ENCODE measurements at places on chromosomes 16 and 17. TPM values are rescaled to one million over a fixed set of nuclear protein-coding genes. Genes with fewer than 3 reads are reported as not detected.

GLP2R gene
- total RNA-seq = not detected

NECAB2 gene
- total RNA-seq = 4.4 TPM

DNA sequence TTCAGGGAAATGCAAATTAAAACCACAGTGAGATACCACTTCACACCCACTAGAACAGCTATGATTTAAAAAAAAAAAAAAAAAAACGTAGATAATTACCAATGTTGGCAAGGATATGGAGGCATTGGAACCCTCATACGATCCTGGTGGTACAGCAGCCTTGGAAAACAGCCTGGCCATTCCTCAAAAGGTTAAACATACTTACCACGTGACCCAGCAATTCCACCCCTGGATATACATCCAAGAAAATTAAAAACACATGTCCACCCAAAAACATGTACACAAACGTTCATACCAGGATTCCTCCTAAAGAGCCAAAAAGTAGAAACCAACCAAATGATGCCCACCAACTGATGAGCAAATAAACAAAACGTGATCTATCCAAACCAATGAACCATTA is 68.1 kb downstream of the GAS7 start:
- DNase-seq = no peak

DNA sequence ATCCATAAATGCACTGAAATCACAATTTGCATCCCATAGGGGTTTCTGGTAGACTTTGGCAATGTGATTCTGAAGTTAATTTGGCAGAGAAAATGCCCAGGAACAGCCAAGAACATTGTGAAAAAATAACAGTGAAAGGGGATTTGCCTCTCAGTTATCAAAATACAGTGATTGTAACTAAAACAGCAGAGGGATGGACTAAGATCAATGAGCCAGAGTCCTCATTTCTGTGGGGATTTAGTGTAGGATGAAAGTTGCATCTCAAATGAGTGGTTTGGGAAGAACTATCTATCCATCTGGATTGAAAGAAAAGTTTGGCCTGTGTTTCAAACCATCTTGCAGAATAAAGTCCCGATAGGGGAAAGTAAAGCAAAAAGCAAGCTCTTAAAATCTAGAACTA is 28.1 kb downstream of the MYBBP1A start:
- no peak for DNase-seq

CAVIN1 gene
- 24.6 TPM for total RNA-seq

GRCh38 chr17:3594976-3595375 is 14.2 kb downstream of the TRPV1 start:
- no peak for DNase-seq

GRCh38 chr17:2453866-2454265 is 53.0 kb upstream of the MNT start:
- DNase-seq = no peak

- no peak for DNase-seq
Measured at GRCh38 chr17:60170835-60171752, 21.3 kb downstream of the CA4 start.

FBXO39 gene
- not detected for total RNA-seq

UBB gene
- total RNA-seq = 1,216 TPM

DNA sequence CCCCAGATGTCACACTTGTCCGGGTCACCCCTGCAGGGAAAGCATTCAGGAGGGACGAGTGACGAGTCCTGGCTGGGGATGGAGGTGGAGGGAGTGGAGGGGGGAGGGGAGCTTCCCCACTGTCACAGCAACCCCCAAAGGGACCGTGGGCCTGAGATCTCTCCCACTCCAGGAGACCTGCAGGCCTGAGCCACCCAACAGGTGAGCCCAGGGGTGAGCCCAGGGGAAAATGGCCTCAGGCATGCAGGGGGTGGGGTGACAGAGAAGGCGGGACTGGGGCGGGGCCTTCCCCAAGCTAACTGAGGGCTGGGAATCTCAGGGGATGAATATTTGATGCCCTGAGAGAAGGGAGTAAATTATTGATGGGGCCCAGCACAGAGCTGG is 2.4 kb downstream of the USH1G start:
- no peak for DNase-seq

DNA sequence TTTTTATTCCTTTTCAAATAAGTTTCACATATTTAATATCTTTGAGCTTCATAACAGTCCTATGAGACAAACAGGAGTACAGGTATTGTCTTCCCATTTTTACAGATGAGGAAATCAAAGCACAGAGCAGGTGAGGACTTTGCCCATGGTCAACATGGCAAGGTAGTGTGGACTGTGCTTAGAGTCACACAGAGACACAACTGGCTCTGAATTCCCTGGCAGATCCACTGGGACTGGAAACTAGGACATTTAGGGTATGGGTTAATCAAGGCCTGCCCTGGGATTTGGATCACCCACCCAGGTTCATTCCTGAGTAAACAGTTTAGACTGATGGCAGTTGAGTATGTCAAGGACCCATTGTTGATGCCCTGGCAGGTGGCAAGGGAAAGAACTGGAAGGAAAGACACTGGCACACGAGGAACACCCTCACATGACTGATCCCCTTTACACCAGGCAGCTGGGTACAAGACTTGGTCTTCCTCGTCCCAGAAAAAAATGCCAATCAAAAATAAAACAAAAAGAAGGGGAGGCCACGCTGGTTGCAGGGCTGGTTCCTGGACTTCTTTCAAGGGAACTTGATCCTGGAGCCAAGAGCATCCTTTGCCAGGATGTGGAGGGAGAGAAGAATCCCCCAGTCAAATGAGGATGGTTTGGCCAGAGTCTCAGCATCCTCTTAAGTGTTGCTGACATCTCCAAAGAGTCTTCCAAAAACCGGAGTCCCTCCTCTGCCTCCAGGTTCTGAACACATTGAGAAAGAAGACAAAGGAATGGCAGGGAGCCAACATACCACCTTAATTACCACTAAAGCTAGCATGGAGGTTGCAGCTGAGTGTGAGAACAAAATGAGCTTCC is 34.9 kb downstream of the CHD9 start:
- DNase-seq = no peak

EPN3 gene
- total RNA-seq = 8.8 TPM

GRCh38 chr16:47144559-47144877 is 773 bp upstream of the NETO2 start:
- DNase-seq = no peak

LITAF gene
- 72.4 TPM for total RNA-seq

DNA sequence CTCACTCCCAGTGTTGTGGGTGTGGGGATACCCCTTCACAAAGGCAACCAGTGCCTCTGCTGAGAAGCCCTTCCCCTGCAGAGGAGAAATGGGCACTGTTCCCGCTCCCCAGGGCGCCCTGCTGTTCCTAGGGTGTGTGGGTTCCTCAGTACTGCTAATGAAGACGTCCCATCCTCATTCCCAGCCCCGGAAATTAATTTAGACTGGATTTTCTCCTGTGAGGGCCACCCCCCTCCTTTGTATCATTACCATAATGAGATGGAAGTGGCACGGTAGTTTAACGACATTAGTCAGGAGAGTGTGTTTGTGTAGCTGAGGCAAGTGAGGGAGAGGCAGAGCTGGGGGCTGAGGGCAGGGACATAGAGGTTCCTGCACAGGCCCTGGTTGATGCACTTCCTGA is 53.2 kb downstream of the PIPOX start:
- DNase-seq = no peak

DNA sequence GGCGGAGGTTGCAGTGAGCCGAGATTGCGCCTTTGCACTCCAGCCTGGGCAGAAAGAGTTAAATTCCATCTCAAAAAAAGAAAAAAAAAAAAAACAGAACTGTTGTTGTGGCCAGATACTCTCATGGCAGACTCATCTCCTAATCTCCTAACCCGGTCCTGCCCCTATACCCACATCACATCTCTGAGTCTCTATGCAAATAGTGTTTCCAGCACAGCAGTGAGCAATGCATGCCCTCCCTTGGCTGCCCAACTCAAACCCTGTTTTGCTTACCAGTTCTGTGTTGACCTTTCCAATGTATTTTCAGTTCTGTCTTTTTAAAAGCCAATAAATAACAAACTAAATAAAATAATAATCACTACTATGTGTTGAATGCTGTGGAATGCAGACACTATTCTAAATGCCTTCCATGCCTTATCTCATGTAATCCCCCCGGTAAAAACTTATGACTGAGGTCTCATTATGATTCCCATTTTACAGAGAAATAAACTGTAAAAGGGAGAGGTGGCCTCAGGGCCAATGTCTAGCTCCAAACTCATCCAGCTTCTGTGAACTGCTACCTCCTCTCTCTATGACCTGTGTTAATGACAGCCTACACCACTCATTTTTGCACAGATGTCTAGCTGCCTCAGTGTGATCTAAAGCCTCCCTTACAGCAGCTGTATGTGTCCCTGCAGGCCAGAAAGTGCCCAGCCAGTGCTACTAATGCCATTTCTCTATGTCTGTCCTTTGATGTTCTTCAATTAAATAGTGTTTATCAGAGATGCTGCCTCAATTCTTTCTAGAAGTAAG is 289.8 kb downstream of the HS3ST3B1 start:
- DNase-seq = no peak

- DNase-seq = no peak
Measured at GRCh38 chr16:77662246-77662645, 60.1 kb upstream of the NUDT7 start.

DNA sequence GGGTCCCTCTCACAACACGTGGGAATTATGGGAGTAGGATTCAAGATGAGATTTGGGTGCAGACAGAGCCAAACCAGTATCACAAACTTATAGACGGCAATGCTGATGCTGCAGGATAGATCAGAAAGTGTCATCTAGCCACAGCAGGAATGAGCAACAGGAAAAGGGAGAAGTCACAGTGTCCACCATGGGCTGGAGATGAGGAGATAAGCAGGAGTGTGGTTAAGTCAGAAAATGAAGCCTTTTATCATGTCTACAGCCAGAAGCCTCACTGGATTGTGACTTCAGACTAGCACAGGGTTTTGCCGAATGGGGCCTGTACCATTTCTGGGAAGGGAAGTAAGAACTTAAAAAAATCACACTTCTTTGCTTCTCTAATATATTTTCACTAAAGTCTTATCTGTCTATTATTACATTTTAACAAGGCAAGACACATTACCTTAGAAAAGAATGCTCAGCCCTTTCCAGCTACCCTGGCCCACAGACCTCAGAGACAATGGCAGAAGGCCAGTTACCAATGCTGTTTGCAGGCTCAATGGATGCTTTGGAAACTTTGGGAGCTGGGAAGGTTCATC is 490.2 kb upstream of the SALL1 start:
- DNase-seq = no peak

- DNase-seq = no peak
Measured at GRCh38 chr16:67658849-67659674, 998 bp downstream of the ACD start.

GRCh38 chr16:10577305-10578202 is 2.8 kb downstream of the EMP2 start:
- DNase-seq = peak; percentile 32

- DNase-seq = no peak
Measured at GRCh38 chr17:17682293-17682736, 1.1 kb downstream of the RAI1 start.

NEURL4 gene
- total RNA-seq = 50.2 TPM

ORMDL3 gene
- total RNA-seq = 54.1 TPM

DNA sequence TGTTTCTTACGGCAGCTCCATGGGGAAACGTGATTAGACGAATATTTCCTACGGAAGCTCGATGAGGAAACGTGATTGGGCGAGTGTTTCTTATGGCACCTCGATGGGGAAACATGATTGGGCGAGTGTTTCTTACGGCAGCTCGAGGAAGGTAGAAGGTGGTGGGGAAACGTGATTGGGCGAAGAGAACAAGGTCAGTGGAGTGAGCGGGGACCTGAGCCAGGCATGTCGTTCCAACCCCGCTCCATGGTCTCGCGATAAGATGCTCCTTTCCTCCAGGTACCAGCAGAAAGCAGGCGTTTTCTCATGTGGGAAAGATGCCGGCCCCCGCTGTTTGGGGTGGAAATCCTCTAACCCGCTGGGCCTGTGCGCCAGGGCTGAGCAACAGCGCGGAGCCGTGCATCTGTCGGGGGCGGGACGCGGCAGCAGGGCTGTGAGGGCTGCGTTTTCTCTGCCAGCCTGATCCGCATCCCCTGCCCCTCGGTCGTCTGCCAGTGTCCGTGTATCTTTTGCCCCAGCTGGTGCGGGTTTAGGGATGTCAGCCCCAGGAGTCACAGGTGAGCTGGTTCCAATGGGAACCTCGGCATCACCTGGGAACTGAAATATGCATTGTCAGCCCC is 25.6 kb upstream of the DOC2B start:
- DNase-seq = no peak

OR3A3 gene
- not detected for total RNA-seq

GRCh38 chr17:9115214-9116191 is 94.2 kb downstream of the NTN1 start:
- peak; percentile 79 for DNase-seq

BCAR1 gene
- 88.6 TPM for total RNA-seq

DNA sequence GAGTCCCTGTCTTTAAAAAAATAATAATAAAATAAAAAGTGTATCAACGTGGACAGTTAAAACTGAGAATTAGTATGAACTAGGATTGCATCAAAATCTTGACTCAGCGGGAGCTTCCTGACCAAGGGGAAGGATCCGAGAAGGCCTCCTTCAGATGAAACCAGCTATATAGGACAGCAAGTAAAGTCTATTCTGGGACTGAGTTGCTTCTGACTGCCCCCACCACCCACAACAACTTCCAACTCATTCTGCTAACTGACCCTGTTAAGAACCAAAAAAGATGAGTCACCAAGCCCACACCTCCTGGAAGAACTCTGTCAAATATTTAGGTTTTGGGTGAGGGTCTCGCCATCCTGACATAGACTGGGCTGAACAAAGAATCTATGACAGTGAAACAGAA is 24.9 kb downstream of the MPP3 start:
- DNase-seq = no peak

DNA sequence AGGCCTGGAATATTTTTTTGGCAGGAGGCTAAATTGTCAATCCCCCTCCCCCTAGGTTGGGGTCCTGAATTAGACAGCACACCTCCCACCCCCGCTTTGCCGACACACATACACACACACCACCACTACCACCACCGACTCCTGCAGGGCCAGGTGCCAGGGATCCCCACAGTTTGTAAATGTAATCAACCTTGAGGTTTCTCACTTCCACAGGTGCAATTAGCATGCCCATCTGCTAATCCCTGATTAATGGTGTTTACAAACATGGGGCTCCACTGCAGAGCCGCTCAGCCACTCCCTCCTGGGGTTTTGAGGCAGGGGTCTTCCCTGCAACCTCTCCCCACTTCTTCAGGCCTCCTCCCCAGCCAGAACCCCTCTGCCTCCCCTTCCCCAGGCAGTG is 11.8 kb downstream of the MRM1 start:
- no peak for DNase-seq

GRCh38 chr17:57341611-57342540 is 85.6 kb downstream of the MSI2 start:
- DNase-seq = no peak

- DNase-seq = no peak
Measured at GRCh38 chr17:67217446-67217845, 27.6 kb downstream of the HELZ start.

TVP23C gene
- total RNA-seq = 16.2 TPM

- DNase-seq = no peak
Measured at GRCh38 chr17:33322063-33322462, 29.0 kb upstream of the ASIC2 start.

- no peak for DNase-seq
Measured at GRCh38 chr16:19743816-19744159, 25.7 kb downstream of the IQCK start.

GRCh38 chr16:73036074-73036826 is 11.7 kb downstream of the ZFHX3 start:
- DNase-seq = peak; percentile 63
